Vagina (tissue), 2 donors: ENCODE measurements at places on chromosomes 2 and 18.

DNA sequence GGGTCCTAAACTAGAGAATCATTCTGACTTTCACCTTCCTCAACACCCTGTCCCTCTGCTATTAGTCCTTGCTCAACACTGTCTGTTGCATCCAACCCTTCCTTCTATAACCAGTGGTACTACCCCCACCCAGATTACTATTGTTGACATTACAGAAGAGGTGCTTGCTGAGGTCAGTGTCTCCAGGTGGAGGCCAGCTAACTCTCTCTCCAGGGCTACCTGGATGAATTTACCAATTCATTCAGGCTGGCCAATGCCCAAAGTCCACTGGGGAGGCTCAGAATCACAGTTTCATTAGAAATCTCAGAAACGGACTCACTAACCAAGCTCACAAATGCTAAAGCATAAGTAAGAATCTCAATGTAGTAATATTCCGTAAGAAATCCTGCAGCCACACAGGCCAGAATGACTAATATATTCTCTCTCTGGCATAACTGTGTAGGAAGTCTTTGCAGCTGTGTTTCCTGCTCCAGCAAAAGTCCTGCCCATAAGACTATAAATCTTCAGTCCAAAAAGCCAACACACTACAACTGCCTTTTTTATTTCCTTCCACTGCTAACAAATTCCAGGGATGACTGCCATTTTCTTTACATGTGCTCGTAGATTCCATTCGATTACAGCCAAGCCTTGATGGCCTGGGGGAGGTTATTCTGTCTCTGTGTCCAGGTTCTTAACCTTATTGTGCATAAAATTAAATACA is 10.0 kb upstream of the TTR start:
- no peak for DNase-seq
- H3K36me3 ChIP-seq: no peaks in the 10 kb centered on the region
- no peak overlapping the region for H3K27ac ChIP-seq

GRCh38 chr18:75679331-75679730 is 251.8 kb upstream of the SMIM21 start:
- H3K4me3 ChIP-seq: no peak overlapping the region
- H3K4me1 ChIP-seq: peaks cover 7% of the 10 kb centered on the region
- DNase-seq: no peak
- H3K27ac ChIP-seq: no peak overlapping the region
- H3K27me3 ChIP-seq: no peaks in the 10 kb centered on the region
- H3K36me3 ChIP-seq: no peaks in the 10 kb centered on the region

DNA sequence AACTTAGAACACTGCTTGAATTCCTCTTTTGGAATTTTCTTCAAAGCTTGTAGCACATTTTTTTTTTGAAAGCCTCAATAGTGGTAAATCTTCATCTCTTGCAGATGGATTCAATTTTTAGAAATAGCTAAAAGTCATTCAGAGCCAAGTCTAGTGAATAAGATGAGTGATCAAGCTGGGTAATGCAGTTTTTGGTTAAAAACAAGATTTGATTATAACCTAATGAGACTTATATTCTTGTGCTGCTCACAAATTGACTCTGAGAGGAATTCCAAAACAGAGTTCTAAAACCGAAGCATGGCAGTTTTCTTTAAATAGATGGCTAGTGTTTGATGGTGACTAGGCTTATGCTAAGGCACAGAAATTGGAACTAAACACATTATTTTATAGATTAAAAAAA is 2072.6 kb upstream of the CELF4 start:
- H3K4me3 ChIP-seq: no peak overlapping the region
- no peak overlapping the region for H3K27ac ChIP-seq
- H3K4me1 ChIP-seq: no peaks in the 10 kb centered on the region

DNA sequence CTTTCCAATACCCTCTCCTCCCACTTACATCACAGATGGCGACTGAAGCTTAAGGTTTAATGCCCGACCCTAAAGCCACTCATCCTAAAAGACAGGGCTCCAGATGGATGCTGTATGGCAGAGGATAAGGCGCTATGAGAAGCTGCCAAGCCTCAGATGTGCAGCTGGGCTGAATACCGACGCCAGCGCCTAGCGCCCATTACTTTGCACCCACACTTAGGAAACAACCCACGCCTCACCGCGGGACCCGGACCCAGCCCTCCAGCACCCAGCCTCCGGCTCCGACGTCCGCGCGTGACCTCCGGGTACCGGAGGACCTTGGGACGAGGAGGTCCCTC is 335 bp downstream of the TRAK2 start:
- H3K4me3 ChIP-seq: peak overlapping the region; percentile 97
- H3K27ac ChIP-seq: peak overlapping the region; percentile 96
- H3K36me3 ChIP-seq: no peaks in the 10 kb centered on the region
- peaks cover 32% of the 10 kb centered on the region for H3K4me1 ChIP-seq
- no peaks in the 10 kb centered on the region for H3K27me3 ChIP-seq

DNA sequence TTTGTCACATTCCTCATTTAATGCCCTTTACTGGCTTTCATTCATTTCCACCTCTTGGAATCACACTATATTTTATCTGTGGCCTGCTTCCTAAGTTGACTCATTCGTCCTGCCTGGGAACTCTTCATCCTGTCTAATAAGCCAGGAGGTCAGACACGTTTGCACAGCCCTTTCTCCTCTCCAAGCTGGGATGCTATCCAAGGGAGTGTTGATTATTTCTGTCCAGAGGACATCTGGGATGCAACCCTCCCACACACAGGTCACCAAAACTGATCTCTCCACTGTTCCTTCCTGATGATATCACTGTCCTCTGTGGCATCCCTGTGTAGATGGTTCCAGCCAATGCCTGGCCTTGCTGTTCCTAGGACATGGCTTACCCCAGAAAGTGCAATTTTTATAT is 79.8 kb upstream of the NOSTRIN start:
- no peaks in the 10 kb centered on the region for H3K36me3 ChIP-seq
- H3K4me3 ChIP-seq: no peak overlapping the region
- DNase-seq: no peak
- H3K4me1 ChIP-seq: no peaks in the 10 kb centered on the region
- H3K27me3 ChIP-seq: no peaks in the 10 kb centered on the region
- no peak overlapping the region for H3K27ac ChIP-seq

DNA sequence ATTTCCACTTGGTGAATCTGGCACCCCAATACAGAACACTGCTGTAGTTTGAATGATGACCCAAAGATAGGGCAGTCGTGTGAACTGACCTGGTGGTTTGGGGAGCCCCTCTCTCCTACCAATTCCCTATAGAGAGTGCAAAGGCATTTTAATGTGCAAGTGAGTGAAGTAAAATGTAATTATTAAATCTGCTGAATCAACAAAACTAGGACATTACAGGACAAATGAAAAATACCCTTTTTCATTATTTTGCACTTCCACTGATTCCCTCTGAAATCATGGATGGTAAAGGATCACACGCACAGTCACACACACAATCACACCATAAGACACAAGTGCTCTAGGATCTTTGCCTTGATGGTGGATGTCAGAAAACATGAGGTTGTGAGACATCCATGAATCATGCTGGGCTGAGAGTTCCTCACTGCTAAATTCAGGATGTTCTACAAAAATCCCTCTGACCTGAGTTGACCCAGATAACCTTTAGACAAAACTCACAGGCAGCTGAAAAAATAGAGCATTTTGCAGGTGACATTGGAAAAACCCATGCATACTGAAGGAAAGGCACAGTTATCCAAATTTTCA is 197.4 kb downstream of the FBXO15 start:
- DNase-seq: no peak
- no peaks in the 10 kb centered on the region for H3K36me3 ChIP-seq
- no peak overlapping the region for H3K4me3 ChIP-seq
- no peak overlapping the region for H3K27ac ChIP-seq

- no peak overlapping the region for H3K4me3 ChIP-seq
- DNase-seq: no peak
- H3K27me3 ChIP-seq: no peaks in the 10 kb centered on the region
- H3K36me3 ChIP-seq: no peaks in the 10 kb centered on the region
- no peak overlapping the region for H3K27ac ChIP-seq
- peaks cover 13% of the 10 kb centered on the region for H3K4me1 ChIP-seq
These were observed 15.6 kb downstream of the RNF144A start for GRCh38 chr2:6932828-6933227.

DNA sequence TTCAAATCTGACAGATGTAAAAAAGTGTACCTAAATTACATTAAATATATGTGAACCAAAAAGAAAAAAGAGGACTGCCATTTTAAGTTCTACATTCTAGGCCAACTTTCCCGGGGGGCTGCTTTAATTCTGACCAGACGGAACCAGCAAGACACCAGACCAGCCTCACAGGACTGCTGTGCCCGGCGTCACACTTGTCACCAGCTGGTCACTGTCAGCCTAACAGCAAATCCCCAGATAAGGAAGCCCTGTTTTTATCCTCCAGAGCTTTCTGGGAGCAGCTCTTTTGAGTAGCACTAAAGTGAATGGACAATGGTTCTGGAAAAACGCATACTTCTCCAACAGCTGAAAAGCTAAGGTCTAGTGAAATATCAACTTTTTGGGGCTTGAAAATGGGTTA is 35.6 kb downstream of the CYB5A start:
- H3K4me3 ChIP-seq: no peak overlapping the region
- no peak overlapping the region for H3K27ac ChIP-seq
- no peak for DNase-seq
- no peaks in the 10 kb centered on the region for H3K36me3 ChIP-seq
- H3K4me1 ChIP-seq: peaks cover 17% of the 10 kb centered on the region
- no peaks in the 10 kb centered on the region for H3K27me3 ChIP-seq

DNA sequence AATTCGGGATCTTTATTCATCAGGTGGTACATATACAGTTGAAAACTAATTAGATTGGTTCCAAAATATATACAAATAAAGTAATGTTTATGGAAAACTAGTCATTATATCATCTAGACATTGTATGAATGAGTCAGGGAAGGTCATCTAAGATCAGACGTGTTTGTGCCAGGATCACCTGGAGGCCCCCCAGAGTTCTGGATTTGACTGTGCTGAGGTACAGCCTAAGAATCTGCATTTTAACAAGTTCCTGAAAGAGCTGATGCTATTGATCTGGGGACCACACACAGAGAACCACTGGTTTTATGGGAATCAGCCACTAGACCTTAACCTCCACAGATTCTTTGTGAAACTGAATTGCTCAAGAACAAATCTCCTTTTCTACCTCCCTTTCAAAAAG is 43.2 kb downstream of the PARD6G start:
- H3K4me3 ChIP-seq: no peak overlapping the region
- no peaks in the 10 kb centered on the region for H3K4me1 ChIP-seq
- no peaks in the 10 kb centered on the region for H3K36me3 ChIP-seq
- peak; percentile 7 for DNase-seq
- H3K27ac ChIP-seq: no peak overlapping the region
- H3K27me3 ChIP-seq: no peaks in the 10 kb centered on the region

- no peak for DNase-seq
- peak overlapping the region; percentile 8 for H3K27ac ChIP-seq
- peaks cover 22% of the 10 kb centered on the region for H3K4me1 ChIP-seq
- no peaks in the 10 kb centered on the region for H3K36me3 ChIP-seq
- no peaks in the 10 kb centered on the region for H3K27me3 ChIP-seq
These were observed 32.7 kb downstream of the QPCT start for GRCh38 chr2:37377187-37377532.

DNA sequence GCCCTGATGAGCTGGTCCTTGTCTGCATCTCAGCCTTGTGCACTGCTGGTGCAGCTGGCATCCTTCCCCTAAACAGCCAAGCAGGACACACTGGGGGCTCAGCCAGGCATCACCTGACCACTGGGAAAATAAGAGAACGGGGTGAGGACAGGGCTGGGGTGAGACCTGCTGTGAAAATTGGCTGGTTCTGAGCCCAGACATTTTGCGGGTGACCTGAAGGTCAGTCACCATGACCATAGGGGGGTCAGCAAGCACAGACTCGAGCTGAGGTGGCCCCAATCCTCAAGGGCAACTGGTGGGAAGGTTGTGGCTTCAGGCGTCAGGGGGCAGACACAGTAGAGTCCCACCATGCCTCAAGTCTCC is 144.9 kb upstream of the TWIST2 start:
- DNase-seq: no peak
- no peaks in the 10 kb centered on the region for H3K27me3 ChIP-seq
- H3K36me3 ChIP-seq: no peaks in the 10 kb centered on the region
- H3K27ac ChIP-seq: no peak overlapping the region
- H3K4me3 ChIP-seq: no peak overlapping the region

- peak overlapping the region; percentile 76 for H3K27ac ChIP-seq
- no peaks in the 10 kb centered on the region for H3K36me3 ChIP-seq
- H3K4me1 ChIP-seq: peaks cover 26% of the 10 kb centered on the region
- H3K27me3 ChIP-seq: no peaks in the 10 kb centered on the region
- H3K4me3 ChIP-seq: no peak overlapping the region
- DNase-seq: no peak
These were observed 92.9 kb upstream of the WDR75 start for GRCh38 chr2:189348369-189348768.

DNA sequence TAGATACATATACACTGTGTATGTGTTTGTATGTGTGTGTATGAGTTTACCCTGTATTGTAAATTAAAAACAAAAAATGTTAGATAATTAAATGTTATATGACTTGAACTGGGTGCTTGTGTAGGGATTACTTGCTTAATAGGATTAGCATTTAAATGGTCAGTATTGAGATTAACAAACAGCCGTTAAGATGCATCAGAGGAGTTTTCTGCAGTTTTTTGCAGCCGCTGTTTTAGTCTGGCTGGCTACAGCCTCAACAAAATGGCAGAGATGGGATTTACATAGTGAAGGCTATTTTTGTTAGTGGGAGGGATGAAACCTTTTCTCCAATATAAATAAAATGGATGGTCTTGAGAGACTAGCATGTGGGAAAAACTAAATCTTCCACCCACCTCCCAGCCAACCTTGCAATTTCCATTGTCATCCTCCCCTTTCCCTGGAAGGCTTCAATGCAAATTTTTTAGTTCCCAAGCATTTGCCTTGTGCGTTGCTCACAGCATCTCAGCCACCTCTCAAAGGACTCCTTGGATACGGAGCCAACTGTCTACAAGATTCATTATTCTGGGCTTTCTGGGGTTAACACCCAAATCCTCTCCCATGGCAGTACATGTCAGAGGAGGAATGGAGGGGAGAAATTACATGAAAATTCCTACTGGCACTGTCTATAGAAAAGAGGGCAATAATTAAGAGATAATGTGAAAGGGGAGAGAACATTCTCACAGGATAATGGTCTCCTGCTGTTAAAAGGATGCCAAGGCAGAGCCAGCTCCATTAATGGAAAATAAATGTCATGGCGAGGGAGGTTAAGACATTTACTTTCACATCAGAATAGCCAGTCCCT is 351.9 kb downstream of the CDH2 start:
- no peak overlapping the region for H3K27ac ChIP-seq
- H3K4me1 ChIP-seq: no peaks in the 10 kb centered on the region
- no peak overlapping the region for H3K4me3 ChIP-seq
- H3K36me3 ChIP-seq: no peaks in the 10 kb centered on the region
- no peak for DNase-seq
- no peaks in the 10 kb centered on the region for H3K27me3 ChIP-seq

GRCh38 chr2:196413821-196414274 is 225.7 kb upstream of the CCDC150 start:
- no peaks in the 10 kb centered on the region for H3K27me3 ChIP-seq
- no peaks in the 10 kb centered on the region for H3K36me3 ChIP-seq
- H3K4me1 ChIP-seq: no peaks in the 10 kb centered on the region
- H3K4me3 ChIP-seq: no peak overlapping the region
- no peak for DNase-seq

DNA sequence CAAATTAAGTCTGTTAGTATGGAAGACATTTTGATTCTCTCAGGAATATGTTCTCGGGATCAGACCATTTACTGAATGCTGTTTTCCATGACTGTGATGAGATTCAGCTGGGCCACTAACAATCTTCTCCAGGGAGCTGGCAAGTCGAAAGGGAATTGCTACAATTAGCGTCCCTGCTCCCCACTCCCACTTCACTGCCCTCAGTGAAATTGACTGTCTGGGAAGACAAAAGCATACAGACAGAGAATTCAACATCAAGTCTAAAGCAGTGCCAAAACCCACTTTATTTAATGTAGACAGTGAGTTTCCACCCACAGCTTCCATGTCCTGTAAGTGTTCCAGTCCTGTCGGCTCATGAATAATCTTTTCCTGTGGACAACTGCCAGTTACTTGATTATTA is 34.0 kb upstream of the COL3A1 start:
- H3K4me1 ChIP-seq: no peaks in the 10 kb centered on the region
- H3K36me3 ChIP-seq: no peaks in the 10 kb centered on the region
- no peak for DNase-seq
- no peaks in the 10 kb centered on the region for H3K27me3 ChIP-seq
- H3K4me3 ChIP-seq: no peak overlapping the region
